NCI-H2081 (cell line): ENCODE measurements at places on chromosomes 3 and 15.
A peak's percentile ranks its signal among the peaks of the same experiment; 100 is the strongest.

GRCh38 chr3:17535274-17535673 is 207.2 kb downstream of the TBC1D5 start:
- no peak for DNase-seq

GRCh38 chr3:45381168-45381852 is 7.1 kb upstream of the LARS2 start:
- peak; percentile 56 for DNase-seq

DNA sequence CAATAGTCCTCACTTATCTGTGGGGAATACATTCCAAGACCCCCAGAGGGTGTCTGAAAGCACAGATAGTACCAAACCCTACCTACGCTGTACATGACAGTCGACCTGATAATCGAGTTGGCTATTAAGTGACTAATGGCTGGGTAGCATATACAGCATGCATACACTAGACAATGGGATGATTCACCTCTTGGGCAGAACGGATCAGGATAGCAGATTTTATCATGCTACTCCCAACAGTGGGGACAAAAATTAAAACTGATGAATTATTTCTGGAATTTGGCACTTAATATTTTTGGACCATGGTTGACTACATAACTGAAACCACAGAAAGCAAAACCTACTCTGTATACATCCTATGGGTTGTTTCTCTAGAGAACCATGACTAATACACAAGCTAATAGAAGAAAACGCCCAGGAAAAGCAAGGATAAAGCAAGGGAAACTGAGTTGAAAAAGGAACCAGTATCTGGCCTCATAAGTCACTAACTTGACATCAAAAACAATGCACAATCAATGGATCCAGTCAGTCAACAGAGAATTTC is 15.5 kb downstream of the ATG3 start:
- no peak for DNase-seq

DNA sequence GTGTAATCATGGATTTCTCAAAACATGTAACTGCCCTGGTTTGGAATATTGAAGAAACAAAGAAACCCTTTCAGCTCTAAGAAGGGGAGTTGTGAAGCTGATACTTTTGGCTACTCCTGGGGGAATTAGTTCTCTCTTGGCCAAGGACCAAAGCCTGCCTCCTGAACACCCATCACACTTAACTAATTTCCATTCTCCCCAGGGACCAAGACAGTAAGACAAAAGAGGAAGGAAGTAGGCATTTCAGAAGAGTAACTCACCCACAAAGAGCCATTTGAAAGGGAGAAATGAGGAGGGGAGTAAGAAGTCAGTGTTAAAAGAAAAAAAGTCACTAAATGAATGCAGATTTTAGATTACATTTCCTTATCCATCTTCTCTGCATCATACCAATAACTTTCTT is 328.0 kb upstream of the SOX2 start:
- peak; percentile 32 for DNase-seq

DNA sequence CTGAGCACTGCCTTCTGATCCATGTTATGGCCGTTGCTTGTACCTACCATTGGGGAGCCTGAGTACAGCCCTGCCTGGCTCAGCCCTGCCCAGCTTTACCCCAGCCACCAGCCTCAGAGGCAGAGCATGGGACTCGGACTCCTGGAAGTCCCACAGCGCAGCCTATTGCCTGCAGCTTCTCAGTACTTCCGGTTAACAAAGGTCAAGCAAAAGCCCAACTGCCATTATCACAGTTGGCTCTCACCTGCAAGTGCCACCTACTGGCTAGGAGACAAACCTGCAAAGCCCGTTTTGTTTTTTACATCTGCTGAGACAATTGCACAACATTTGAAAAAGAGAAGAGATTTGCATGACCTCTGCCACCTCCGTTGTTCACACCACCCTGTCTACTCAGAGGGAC is 1081.7 kb downstream of the NAALADL2 start:
- DNase-seq: peak; percentile 41

DNA sequence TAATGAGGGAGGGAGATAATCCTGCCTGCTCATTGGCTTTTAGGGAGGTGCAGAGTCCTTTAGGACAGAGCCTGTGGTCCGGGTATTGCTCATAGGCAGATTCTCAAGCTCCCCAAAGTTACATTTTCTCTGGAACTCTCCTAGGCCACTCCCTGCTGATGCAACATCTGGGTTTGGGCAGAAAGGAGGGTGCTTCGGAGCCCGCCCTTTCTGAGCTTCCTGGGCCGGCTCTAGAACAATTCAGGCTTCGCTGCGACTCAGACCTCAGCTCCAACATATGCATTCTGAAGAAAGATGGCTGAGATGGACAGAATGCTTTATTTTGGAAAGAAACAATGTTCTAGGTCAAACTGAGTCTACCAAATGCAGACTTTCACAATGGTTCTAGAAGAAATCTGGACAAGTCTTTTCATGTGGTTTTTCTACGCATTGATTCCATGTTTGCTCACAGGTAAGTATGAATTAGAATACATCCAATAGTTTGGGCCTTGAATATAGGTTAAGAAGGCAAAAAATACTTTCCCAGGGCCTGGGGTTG is at the start of gene IL20RB:
TSS of gene IL20RB (plus strand) at position 233 of the 538 bp plus-strand sequence. CDS start at position 364, 131 bp downstream.
- DNase-seq: no peak

- DNase-seq: no peak
Measured at GRCh38 chr3:4963669-4964570, 15.3 kb upstream of the BHLHE40 start.

DNA sequence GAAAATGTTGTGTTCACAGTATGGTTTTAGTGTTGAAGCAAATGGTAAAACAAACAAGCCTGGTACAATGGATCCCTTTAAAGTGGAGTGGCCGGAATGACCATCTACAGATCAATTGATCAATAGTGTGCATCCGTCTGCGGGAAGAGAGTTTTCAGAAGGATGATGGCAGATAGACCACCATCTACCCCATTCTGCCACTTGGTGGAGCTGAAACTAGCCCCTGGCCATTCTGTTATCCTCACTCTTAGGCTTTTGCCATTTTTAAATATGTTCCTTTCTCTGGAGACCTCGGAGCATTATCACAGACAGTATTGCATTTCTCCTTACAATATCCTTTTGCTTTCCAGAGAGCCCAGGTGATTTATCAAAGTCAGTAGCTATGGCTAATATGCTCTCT is 258.9 kb upstream of the CFAP20DC start:
- no peak for DNase-seq

GRCh38 chr3:122392868-122393844 is 9.2 kb downstream of the FAM162A start:
- DNase-seq: peak; percentile 72

- DNase-seq: no peak
Measured at GRCh38 chr3:59884409-59884808, 834.6 kb upstream of the CFAP20DC start.

- peak; percentile 22 for DNase-seq
Measured at GRCh38 chr3:72738752-72739530, 109.3 kb downstream of the SHQ1 start.

DNA sequence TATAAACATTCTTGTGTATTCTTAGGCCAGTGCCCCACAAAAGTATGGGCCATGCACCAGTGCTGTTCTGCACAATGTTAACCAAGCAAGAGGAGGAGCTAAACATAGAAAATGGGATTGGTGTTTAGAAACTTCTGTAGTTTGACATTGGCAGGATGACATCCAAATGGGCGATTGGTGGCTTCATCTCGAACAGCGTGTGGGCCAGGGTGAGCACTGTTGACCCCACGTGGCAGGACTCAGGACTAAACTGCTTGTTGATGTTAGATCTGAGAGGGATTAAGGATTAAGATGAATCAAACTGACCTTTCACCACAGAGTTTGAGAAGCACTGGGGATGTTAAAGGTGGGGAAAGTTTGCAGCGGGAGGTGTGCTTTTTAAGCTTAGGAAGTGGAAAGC is 31.9 kb downstream of the ZNF710 start:
- no peak for DNase-seq

DNA sequence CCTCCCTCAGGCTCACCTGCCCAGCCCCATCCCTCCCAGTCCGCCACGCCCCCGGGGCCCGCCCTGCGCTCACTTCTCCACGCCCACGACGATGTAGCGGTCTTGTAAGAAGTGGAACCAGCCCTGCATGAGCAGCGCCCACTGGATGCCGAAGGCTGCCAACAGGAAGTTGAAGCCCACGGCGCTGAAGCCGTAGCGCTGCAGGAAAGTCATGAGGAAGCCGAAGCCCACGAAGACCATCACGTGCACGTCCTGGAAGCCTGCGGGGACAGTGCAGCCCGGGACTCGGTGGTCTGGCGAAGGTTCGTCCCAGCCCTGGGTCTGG is 9.7 kb downstream of the RHCG start:
- DNase-seq: no peak

DNA sequence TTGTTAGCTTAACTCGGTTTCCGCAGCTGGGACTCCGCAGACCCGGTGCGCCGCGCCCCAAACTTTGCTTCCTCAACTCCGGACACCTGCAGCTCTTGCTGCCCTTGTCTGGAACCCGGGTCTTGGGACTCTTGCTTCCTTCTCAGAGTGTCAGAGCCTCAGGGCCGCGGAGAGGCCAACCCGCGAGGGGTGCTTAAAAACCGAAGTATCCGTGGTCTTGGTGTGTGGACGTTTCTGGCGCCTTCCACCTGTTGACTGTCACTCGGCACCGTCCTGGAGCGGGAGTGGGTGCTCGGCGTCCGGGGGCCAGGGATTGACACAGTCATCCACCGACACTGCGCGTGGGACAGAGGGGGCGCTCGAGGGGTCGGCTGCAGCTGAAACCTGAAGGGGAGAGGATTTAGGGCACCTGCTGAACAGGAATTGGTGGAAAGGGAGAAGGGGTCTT is 386 bp downstream of the SQOR start:
- DNase-seq: peak; percentile 30

- no peak for DNase-seq
Measured at GRCh38 chr3:177295116-177295515, 97.8 kb upstream of the TBL1XR1 start.

DNA sequence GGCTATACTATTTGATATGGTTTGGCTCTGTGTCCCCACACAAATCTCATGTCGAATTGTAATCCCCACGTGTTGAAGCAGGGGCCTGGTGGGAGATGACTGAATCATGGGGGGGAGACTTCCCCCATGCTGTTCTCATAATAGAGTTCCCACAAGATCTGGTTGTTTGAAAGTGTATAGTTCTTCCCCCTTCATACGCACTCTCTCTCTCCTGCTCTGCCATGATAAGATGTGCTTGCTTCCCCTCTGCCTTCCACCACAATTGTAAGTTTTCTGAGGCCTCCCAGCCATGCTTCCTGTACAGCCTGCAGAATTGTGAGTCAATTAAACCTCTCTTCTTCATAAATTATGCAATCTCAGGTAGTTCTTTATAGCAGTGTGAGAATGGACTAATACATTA is 290.1 kb upstream of the CHRM5 start:
- DNase-seq: no peak

- DNase-seq: no peak
Measured at GRCh38 chr3:49519916-49520385, 34.3 kb upstream of the BSN start.

DNA sequence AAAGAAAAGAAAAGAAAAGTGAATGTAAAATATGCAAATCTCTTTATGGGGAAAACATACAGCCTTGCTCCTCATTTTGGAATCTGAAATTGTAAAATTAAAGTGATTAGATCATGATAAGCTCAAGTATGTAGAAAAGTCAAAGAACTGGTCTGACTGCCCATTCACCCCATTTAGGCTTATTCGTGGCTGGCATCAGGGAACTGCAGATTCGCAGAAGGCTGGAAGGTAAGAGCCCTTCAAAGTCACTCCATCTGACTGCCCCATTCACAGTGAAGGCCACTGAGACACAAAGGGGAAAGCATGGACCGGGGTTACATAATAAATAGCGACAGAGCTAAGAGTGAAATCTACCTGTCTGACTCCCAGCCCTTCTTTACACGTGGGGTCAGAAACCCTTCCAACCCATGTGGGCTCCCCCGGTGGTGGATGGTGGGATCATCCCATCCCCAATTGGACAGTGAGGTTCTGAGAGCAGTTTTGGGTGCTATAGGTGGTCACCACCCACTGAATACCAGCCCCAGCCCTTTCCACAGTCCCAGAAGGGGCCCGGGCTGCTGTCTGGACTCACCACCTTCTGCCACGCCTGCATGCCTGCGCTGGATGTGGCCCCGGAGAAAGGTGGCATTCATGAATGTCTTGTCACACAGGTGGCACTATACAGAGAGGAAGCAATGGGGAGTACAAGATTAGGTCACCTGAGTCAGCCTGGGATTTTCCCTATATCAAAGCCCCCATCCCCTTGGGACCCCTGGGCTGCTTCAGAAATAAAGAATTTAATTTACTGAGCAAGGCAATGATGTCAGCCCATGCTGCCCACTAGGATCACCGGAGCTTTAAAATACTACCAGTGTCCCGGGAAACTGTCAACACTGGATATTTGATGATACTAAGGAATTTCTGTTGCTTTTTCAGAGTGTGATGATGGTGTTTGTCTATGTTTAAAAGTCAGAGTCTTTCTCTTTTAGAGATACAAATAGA is 17.9 kb downstream of the DZIP1L start:
- no peak for DNase-seq

DNA sequence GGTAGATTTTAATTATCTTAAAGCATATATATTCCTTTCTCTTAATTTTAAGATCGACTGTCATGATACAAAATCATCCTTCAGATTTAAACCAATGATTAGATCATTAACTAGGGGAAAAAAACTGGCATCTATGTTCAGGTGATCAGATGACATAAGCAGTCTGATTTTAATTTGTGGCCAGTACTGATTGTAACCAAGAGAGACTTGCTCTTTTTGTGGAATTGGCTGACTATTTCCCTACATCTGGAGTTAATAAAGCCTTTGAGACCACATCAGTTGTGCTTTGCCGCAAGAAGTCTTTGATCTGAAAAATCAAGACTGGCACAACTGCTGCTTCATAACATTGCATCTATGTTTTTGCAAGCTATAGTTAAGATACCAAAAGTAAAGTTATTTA is 148.4 kb upstream of the CGNL1 start:
- no peak for DNase-seq

- DNase-seq: no peak
Measured at GRCh38 chr15:94305133-94305532, 73.8 kb downstream of the MCTP2 start.

DNA sequence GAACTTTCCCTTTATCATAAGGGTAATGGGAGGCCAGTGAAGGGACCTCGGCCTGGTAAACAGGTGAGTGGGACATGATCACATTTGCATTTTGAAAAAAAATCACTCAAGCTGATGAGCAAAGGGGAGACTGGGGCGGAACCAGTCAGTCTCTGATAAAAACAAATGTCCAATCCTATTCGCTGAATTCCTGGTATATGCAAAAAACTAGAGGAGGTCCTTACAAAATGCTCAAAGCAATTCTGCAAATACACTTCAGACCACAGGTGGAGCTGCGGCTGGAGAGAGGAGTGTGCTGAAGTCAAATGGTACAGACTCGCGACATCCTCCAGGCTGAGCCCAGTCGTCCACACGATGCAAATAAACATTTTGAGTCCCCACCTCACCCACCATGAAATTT is 166.7 kb downstream of the FOXP1 start:
- DNase-seq: no peak

GRCh38 chr3:31402117-31402516 is 130.6 kb upstream of the STT3B start:
- DNase-seq: no peak
